MG63 (cell line): ENCODE measurements at places on chromosomes 7 and 10. TPM values are rescaled to one million over a fixed set of nuclear protein-coding genes. Genes with fewer than 3 reads are reported as not detected.

DNA sequence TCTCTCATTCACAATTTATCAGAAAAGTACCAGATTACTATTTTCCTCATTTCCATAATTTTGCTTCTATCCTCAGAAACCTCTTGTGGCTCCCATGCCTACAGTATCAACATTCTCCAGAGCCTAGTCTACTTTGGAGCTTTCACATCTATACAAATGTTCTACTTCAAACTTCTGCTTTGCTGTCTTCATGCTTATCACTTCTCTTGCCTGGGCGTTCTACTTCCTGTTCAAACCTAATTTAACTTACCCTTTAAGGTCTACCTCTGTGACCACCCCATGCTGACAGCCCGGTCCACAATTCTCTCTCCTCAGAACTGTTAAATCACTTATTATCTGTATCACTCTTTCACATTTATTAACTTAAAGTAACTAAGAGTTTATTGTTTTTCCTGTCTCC is 6.1 kb upstream of the PTPN12 start:
- no peak for DNase-seq

- no peak for DNase-seq
These were observed 47.7 kb upstream of the SFMBT2 start for GRCh38 chr10:7458556-7458955.

- DNase-seq, result peak; percentile 40
These were observed 61.9 kb downstream of the SYPL1 start for GRCh38 chr7:106050002-106050745.

DNA sequence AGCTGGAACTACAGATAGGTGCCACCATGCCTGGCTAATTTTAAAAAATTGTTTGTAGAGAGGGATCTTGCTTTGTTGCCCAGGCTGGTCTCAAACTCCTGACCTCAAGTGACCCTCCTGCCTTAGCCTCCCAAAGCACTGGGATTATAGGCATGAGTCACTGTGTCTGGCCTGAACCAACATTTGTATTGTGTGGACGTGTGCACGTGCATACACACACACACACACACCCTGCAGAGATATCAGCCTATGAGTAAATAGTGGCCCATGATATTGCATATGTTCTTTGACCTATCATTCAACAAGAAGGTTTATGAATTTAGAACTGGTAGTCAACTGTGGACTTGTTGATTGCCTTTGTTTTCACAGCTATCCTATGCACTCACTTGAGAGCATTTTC is 161.6 kb downstream of the BAMBI start:
- DNase-seq, result peak; percentile 14

- DNase-seq, result peak; percentile 80
These were observed 83.8 kb downstream of the BMS1 start for GRCh38 chr10:42866115-42866995.

DNA sequence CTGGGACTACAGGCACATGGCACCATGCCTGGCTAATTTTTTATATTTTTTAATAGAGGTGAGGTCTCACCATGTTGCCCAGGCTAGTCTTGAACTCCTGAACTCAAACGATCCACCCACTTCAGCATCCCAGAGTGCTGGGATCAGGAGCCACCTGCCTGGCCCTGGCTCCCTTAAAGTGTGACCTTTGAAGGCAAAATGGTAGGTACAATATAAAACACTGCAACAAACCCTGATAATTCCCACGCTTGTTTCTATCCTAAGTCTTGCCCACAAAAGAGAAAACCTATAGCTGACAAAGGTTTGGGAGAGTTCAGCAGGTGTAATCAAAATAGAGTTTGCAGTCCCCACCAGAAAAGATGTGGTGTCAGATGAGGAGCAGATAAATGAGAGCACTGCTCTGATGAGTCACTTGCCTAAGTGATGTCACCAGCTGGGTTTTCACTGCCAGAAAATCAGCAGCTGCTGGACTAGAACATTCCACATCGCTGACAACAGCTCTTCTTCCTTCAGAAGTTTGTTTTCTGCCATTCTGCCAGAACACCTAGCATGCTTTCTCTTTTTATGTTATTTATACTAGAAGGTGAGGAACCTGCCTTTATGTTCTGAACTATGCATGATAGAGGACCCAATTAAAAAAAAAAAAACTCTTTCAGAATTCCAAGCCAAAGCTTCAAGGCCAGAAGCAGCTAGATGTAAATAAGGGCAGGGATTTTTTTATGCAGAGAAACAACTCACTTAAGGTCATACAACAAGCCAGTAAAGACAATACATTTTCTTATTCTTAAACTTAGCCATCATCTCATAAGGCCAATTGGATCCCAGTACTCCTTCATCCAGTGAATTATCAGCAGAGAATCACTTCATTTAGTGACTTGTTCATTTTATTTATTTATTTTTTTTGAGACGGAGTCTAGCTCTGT is 18.0 kb downstream of the PURB start:
- peak; percentile 82 for DNase-seq

DNA sequence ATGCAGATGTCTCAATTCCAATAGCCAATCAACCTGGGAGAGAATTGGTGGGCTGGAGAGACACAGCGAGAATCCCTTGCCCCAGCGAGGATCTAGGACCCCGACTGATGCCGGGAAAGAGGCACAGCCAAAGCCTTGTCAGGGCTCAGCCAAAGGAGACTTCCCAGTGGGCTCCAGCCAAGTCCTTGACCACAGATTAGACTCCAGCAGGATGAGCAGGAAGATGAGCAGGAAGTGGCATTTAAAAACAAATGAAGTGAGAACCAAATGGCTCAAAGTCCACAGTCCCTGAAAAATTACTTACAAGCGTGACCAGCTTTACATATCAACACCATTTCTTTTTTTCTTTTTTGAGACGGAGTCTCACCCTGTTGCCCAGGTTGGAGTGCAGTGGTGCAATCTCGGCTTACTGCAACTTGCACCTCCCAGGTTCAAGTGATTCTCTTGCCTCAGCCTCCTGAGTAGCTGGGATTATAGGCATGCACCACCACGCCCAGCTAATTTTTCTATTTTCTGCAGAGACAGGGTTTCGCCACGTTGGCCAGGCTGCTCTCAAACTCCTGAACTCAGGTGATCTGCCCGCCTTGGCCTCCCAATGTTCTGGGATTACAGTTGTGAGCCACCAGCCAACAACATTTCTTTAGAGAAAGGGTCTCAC is 40.2 kb downstream of the CTBP2 start:
- DNase-seq, result peak; percentile 88

- no peak for DNase-seq
These were observed 178.1 kb downstream of the BMPER start for GRCh38 chr7:34083440-34083839.

- peak; percentile 33 for DNase-seq
These were observed 84.5 kb downstream of the SRPK2 start for GRCh38 chr7:105304040-105304895.

GRCh38 chr7:55515569-55516279 is 56.6 kb downstream of the VOPP1 start:
- no peak for DNase-seq

- no peak for DNase-seq
These were observed 4.3 kb upstream of the MUC17 start for GRCh38 chr7:101015626-101016025.

- no peak for DNase-seq
These were observed 78.3 kb downstream of the LRMDA start for GRCh38 chr10:75509706-75510105.

- DNase-seq, result no peak
These were observed 360.0 kb downstream of the MAGI2 start for GRCh38 chr7:79093421-79093820.

DNA sequence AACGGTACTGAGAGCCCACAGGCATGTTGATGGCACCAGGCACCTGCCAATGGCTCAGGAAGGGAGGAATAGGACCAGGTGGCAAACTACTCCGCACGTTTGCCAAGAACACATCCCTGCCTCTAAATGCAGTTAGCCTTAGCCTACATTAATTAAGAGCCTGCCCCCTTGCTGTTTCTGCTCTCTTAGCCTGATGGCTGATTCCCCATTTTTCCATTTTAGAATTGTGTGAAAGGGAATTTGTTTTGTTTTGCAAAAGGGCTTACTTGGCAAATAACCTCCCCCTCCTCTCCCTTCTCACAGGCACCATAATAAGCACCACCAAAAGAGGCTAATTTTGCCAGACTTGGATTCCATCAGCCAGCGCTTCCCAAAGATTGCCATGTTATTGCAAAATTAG is 1203.2 kb downstream of the SORCS3 start:
- DNase-seq, result no peak

- no peak for DNase-seq
These were observed 373.3 kb upstream of the GALNT17 start for GRCh38 chr7:70758646-70759045.

GRCh38 chr7:17040716-17041115 is 158.9 kb upstream of the AGR3 start:
- DNase-seq, result no peak

GRCh38 chr10:89837165-89838043 is 136.0 kb downstream of the KIF20B start:
- DNase-seq, result no peak

GRCh38 chr7:157255201-157255606 is 81.6 kb upstream of the DNAJB6 start:
- DNase-seq, result no peak

DNA sequence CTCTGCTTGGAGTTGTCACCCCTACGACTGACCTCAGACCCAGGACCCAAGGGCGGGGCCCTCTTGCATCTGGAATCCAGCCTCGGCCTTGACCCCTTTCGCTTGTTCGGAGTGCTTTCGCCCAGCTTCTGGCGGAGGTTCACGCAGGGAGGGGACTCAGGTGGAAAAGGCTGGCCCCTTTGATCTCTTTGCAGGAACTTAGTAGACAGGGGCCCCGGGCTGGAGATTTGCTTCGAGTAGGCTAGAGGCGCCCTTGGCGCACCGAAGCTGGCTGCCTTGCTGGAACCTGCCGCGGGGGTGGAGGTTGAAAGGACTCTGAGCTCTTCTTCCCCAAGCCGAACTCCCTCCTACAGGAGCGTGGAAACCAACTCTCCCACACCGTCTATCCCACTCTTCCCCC is 255.1 kb downstream of the OTUD1 start:
- no peak for DNase-seq

DNA sequence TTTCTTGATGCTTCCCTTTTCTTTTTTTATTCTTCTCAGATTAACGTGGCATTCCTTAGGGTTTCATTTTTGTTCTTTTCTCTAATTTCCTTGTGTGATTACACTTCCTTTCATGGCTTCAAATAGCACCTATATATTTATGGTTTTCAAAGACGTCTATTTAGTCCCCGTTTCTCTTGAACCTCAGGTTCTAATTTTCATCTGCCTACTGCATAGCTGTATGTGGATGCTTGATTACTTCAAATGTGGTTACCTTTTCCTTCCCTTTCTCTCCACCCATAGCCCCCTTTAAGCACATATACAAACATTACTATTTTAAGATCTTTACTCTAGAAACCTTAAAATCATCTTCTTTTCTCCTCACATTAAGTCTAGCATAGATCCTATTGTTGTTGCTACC is 2.4 kb downstream of the TPST1 start:
- no peak for DNase-seq

DNA sequence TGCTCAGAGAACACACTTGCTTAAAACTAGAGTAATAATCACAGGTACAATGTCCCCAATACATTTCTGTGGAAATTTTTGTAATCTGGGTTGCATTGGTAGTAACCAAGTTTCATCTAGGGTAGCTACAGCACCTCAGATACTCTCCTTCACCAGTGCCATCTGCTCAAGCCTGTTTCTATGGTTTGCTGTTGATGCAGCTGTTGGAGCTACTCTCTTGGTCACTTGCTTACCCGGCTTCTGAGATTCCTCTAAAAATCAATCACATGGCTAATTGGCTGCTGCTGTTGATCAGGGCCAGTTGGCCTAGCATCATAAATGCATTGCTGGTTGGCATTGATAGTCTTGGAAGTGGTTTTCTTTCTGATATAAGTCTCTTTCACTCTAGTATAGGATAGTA is 220.8 kb downstream of the BICC1 start:
- no peak for DNase-seq

GRCh38 chr7:129801882-129802281 is 150.9 kb downstream of the UBE2H start:
- DNase-seq, result no peak

DNA sequence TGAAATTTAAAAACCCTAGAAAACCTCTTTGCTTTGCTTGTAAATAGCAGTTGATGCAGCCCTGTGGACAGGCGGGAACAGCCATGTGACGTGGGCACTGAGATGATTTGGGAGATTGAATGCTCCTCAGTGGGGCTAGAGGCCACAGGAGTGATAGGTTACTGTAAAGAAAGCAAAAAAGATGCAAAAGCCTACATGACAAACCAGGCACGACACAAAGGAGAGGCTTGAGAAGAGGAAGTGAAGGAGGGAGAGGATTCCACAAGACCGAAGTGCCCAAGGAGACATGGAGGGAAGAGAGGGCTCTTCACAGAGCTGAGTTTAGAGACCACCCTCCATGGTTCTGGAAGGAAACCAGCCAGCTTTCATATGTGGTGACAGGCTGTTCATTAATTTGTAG is 25.7 kb downstream of the IKZF1 start:
- DNase-seq, result no peak

GRCh38 chr7:21094589-21094988 is 307.9 kb upstream of the SP8 start:
- DNase-seq, result no peak

- DNase-seq, result no peak
These were observed 195.6 kb downstream of the CUX1 start for GRCh38 chr7:102012941-102013461.

GRCh38 chr10:21969326-21970287 is 33.9 kb downstream of the DNAJC1 start:
- no peak for DNase-seq

DNA sequence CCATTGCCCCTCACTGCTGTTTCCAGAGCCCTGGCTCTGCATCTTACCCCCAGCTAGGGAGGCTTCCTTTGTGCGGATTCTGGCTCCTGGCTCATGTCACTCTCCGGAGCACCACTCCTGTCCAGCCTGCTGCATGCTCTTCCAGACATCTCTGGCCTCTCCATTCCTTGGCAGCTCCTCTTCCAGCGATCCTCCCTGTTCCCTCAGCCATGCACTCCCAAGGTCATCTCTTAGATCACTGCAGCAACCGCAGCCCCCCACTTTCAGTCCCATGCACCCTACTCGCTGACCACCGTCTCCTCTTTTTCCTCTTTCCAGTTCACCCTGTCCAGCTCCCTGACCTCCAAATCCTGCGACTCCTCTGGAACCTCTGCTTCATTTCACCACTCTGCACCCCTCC is 6.9 kb upstream of the SMARCD3 start:
- no peak for DNase-seq

The CHST3 gene
- total RNA-seq, result 14.6 and 21.7 TPM in 2 replicates

The CALHM3 gene
- total RNA-seq, result not detected in 2 replicates

The ACBD7 gene
- 1.5 and 3.9 TPM in 2 replicates for total RNA-seq

The KCND2 gene
- total RNA-seq, result 0.07 TPM in 1 of 2 replicates, not detected in the other

The TDRD1 gene
- total RNA-seq, result not detected in 2 replicates

The EN2 gene
- 1.6 and 1.7 TPM in 2 replicates for total RNA-seq

The ACTL6B gene
- total RNA-seq, result not detected in 2 replicates

The RAPGEF5 gene
- total RNA-seq, result 0.30 and 1.2 TPM in 2 replicates

The MET gene
- total RNA-seq, result 46.7 and 49.4 TPM in 2 replicates

The MYOZ1 gene
- total RNA-seq, result not detected in 2 replicates

The C10orf105 gene
- total RNA-seq, result not detected in 2 replicates

The ATOH7 gene
- not detected in 2 replicates for total RNA-seq

The PIP gene
- total RNA-seq, result not detected in 2 replicates

The LRRD1 gene
- not detected in 2 replicates for total RNA-seq

The SPDYE8 gene
- total RNA-seq, result not detected in 2 replicates
